ENCODE measurements at places on chromosomes 1 and 21. TPM values are rescaled to one million over a fixed set of nuclear protein-coding genes. Genes with fewer than 3 reads are reported as not detected.

DNA sequence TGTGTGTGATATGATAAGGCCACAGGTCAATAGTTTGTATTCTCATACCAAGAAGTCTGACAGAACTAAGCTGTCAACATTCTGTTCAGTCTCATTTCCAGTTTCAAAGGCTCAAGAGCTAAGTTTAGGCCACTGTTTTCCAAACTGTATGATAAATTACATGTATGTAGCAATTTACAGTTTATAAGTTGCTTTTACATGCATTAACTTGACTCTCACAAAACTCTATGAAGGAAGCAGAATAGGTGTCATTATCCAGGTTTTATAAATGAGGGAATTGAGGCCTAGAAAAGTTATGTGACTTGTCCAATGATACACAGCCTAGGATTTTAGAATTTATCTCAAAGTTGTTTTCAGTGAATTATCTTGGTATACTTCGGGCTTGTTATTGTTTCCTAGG is 23.4 kb downstream of the FMO5 start:
- DNase-seq, result no peak

- DNase-seq, result no peak
These were observed 24.2 kb downstream of the CLEC20A start for GRCh38 chr1:178472531-178472930.

GRCh38 chr1:170126696-170127095 is 19.1 kb upstream of the NTMT2 start:
- no peak for DNase-seq

- DNase-seq, result no peak
These were observed 76.2 kb upstream of the CD34 start for GRCh38 chr1:207987164-207987563.

LENEP gene
- not detected for polyA plus RNA-seq

FAM151A gene
- polyA plus RNA-seq, result 1.1 TPM

CD101 gene
- polyA plus RNA-seq, result not detected

Measured in muscle of arm (tissue), 14 donors.